Right renal cortex interstitium (tissue), 3 donors: ENCODE measurements at places on chromosomes 5 and 9.
A peak's percentile ranks its signal among the peaks of the same experiment; 100 is the strongest.

- DNase-seq, result no peak
Measured at GRCh38 chr5:118628660-118629354, 359.5 kb downstream of the DTWD2 start.

GRCh38 chr9:84821431-84821830 lies 151.9 kb downstream of the NTRK2 start:
- DNase-seq, result no peak

DNA sequence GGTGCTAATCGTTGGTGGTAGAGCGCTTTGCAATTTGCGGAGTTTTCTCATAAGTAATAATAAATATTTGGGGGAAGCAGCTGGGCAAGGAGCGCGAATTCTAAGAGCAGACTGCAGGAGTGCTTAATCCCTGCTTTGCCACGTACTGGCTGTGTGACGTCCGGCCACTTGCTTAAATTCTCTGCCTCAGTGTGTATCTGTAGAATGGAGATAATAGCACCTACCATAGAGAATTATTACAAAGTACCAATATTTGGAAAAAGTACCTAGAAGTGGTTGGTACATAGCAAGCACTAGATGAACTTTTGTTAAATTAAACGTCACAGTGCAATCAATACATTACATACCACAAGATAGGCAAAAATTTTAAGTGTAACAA lies 598 bp upstream of the TMED7 start:
- DNase-seq, result peak; percentile 38

DNA sequence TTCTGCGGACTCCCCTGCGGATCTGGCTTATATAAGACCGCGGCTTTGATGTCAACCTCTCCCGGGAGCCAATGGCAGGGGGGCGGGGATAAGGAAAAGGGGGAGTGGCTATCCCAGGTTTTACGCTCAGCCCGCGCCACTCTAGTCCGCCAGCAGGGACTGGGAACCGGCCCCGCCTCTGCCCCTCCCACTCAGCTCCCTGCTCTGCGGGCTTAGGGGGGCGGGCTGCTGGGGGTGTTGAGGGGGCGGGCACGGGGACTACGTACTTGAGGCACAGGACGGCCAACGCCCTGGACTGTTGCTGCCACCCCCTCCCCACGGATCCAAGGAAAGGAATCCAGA lies at the start of gene HAND1:
HAND1 (minus strand) TSS at position 4 of the 342 bp plus-strand sequence. CDS start 219 bp downstream, outside the sequence.
- DNase-seq, result no peak

DNA sequence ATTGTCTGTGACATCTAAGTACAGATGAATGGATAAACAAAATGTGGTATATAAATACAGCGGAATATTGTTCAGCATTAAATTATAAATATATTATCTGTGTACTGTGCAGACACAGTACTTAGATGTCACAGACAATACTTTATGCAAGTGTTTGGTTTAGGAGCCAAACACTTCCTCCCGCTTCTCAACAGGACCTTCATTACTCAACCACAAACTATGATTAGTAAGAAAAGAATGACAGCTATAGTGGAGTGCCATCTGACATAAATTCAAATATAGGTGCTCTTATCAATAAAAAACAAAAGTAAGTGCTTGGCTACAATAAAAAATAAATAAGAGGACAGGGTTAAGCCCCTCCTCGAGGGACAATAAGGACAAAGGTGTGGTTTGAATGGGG lies 38.9 kb upstream of the STX17 start:
- no peak for DNase-seq

DNA sequence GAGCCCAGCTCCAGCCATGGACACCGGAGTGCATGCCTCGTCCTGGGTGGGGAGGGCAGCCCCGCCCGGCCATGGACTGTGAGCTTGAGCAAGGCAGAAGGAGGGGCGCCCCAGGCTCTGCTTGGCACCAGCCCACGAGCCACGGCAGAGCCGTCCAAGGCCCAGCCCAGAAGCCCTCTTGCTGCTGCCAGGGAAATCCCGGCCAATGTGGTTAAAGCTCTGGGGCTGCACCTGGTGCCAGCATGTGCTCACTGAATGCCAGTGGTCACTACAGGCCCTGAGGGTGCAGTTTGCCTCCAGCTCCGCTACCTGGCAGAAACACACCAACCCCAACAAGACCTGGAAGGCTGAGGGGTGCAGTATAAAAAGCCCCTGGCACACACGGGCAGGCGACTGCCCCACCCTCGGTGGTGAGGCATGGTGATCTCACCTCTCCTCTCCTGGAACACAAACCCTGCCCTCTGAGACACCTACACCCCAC lies 11.8 kb downstream of the BRD3 start:
- DNase-seq, result no peak

DNA sequence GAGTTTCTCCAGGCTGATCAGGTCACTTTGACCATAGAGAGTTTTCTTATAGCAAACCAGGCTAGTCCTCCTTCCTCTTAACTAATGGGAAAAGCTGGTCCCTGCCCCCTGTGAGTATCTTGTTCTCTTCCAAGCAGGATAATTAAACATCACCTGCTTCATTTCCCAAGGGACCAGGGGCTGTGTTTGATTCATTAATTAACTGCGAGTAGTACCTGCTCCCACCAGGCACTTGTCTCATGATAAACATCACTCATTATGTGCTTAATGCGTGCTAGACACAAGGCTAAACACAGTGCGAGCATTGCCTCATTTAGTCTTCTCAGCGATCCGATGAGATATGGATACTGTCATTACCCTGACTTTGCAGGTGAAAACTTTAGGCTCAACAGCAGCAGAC lies 1.7 kb upstream of the FAM163B start:
- DNase-seq, result no peak

GRCh38 chr9:123825342-123826060 lies 104.4 kb downstream of the DENND1A start:
- DNase-seq, result no peak

DNA sequence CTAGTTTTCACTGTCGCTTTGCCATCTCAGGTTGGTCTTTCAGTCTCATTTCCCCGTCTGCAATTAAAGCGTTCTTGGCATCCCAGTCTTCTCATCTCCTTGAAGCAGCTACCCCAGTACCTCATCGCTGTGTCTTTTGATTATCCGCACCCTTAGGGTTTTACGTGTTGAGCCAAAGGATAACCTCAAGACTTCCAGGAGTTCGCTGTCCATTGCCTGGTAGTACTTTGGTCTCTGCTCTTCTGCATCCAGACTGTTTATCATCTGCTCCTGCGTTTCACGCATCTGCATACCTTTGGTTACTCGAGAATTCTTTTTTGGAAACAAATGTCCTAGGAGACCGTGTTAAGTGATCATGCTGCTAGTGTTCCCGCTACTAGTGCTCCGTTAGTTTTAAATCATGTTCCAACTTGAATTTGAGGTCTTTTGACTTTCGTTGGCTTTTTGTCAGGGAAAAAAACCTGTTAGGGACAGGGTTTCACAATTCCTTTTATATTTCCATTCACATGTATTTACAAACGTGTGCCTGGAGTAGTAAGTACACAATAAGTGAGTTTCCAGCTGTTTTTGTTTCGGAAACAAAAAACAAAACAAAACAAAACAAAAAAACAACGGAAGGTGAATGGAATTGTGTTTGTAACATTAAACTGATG lies 888 bp downstream of the RABGAP1 start:
- DNase-seq, result no peak

DNA sequence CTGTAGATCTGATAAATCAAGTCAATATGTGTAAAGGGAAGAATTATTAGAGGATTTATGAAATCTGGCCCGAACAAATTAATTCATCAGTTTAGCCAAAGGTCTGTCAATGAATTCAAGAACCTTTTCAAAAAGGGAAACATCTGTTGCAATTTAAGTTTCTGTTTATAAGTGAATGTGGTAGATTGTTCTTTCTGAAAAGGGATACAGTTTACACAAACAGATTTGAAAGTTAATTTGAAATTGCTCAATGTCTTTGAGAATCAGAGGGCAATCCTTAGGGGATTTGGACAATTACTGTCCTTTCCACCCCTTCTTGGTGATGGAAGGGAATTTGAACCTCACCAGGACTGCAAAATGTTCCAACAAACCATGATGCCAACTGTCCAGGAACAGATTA lies 29.7 kb upstream of the ERCC6L2 start:
- DNase-seq, result no peak

DNA sequence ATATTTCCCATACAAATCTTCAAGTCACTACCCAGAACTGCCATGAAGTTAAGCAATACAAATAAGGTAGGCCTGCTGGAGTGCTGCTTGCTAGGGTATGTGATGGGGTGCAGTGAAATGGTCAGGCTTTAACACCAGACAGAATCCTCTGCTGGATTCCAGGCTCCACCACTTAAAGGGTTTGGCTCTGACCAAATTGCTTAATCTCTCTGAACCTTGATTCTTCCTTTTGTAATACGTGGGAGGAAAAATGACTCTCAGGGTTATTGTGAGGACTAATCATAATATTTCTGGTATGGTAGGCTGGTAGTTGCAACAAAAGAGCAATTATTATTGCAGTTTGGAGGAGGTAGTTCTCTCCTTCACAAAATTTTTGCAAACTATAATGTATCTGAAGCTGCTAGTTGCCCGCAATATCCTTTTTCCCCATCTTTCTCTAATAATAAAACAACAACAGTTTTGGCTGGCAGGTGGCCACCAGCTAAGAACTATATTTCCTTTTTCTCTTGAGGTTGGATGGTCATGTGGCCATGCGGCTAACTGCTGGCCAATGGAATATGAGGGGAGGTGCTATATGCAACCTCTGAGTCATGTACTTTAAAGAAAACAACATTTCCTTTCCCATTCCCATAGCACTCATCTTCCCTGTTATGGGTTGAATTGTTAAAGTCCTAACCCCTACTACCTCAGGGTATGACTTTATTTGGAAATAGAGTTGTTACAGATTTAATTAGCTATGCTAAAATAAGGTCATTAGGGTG lies 44.1 kb downstream of the CCL28 start:
- no peak for DNase-seq

GRCh38 chr9:85511746-85512145 lies 230.0 kb downstream of the AGTPBP1 start:
- no peak for DNase-seq

DNA sequence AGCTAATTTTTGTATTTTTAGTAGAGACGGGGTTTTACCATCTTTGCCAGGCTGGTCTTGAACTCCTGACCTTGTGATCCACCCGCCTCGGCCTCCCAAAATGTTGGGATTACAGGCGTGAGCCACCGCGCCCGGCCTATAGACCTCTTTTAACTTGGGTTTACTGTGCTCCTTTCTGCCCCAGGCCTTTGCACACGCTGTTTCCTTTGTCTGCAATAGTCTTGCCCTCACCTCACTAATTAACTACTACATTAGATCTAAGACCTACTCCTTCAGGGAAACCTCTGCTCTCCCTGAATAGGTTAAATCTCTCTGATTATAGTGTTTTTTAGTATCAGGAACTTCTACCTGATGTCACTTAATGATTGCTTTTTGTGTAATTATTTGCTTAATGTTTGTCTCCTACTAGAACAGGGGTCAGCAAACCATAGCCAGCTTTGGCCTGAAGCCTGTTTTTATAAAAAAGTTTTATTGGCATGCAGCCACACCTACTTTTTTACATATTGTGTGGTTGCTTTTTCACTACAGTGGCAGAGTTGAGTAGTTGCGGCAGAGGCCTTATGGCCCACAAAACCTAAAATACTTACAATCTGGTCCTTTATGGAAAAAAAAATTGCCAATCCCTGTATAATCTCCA lies 31.2 kb upstream of the TLE1 start:
- no peak for DNase-seq
